ENCODE measurements at places on chromosomes 2 and 18. TPM values are rescaled to one million over a fixed set of nuclear protein-coding genes. Genes with fewer than 3 reads are reported as not detected.

DNA sequence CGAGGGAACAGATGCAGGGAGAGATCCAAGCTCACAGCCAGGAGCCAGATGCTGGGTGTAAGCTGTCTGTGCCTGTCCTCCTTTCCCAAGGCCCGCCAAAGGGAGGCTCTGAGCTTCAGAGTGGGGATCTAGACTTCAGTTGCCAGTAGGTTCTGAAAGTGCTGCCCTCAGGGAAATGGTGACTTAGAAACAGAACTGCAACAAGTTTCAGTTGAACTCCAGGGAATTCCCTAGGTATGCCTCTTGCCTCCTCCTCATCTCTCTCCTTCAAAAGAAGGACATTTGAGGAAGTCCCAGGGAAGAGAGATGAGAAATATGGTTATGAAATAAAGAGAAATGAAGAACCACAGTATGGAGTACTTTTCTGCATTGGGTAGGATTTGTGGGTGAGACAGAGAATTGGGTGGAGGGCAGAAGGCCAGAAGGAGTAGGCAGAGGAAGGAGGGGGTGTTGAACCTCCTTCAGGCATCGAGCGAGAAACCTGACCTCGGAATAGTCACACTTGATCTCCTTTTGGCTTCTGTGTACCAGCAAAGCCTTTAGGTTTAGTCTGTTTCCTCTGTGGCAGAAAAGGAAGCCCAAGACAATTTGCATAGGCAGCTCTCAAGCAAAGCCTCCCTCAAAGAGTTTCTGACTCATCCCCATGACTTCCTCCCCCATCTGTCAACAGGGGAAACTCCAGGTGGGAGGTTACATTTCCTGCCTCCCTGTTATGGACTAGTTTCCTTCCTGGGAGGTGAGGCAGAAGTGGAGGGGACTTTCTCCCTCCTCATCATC lies 45.7 kb downstream of the QPCT start:
- peaks cover 7% of the 10 kb centered on the region for H3K4me1 ChIP-seq
- no peak overlapping the region for H3K27ac ChIP-seq
- H3K27me3 ChIP-seq, result peaks cover 3% of the 10 kb centered on the region
- DNase-seq, result peak; percentile 35
- H3K4me3 ChIP-seq, result no peak overlapping the region
- H3K36me3 ChIP-seq, result no peaks in the 10 kb centered on the region

Gene STPG4
- 0.22 TPM for total RNA-seq

Gene TMEM178A
- 5.7 TPM for total RNA-seq

Gene TPGS2
- 34.2 TPM for total RNA-seq

Gene ZC3H8
- 13.2 TPM for total RNA-seq

Data from muscle of leg (tissue), 16 donors.